ENCODE measurements at places on chromosomes 7 and 10.

DNA sequence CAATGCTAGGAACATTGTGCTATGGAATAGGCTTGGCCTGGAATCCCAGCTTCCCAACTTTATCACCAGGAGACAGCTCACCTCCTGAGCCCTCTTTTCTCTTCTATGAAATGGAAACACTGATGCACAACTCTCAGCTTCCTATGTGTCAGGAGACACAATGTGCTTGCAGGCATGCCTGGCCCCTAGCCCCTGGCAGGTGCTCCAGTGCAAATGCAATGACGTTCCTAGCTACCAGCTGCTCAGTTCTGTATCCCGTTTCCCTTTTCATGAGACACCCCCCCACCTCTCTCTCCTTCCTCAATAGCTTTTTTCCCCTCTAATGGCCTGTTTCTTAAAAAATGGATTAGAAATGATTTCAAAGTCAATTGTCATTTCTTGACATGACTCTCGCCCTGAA is 30.7 kb downstream of the HABP2 start:
- no peak for DNase-seq

- no peak for DNase-seq
Observed at GRCh38 chr10:119531067-119531466, 11.5 kb downstream of the RGS10 start.

GRCh38 chr10:125868372-125868975 is 12.6 kb downstream of the DHX32 start:
- DNase-seq, result no peak

- DNase-seq, result no peak
Observed at GRCh38 chr7:85038466-85038865, 148.4 kb downstream of the SEMA3D start.

DNA sequence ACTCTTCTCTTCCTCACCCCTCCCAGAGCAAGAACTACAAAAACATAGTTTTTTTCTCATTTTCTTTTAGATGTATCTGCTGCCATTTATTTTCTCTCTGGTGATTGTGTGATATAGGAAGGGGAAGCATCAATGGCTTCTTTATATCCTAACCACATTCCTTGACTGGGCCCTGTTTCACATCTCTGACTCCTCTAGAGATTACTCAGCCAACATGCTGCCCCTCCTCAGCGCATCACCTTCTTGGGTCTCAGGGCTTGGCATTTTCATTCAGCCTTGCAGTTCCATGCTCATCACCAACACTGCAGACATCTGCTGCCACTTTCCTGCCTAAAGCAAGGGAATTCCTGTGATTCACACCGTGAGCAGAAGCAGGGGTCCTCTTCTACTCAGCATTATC is 705.5 kb downstream of the AUTS2 start:
- DNase-seq, result no peak

DNA sequence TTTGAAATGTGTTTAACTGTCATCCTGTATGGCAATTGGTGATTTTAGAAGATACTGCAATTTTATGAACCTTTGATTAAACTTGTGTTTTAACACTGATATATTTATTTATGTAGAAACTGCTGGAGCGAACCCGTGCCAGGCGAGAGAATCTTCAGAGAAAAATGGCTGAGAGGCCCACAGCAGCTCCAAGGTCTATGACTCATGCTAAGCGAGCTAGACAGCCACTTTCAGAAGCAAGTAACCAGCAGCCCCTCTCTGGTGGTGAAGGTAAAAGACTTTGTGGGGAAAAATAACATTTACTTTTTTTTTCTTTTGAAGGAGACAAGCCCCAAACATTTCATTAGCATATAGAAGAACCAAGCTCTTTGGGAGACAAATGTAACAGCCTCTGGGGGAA is 6.5 kb downstream of the ANLN start:
- DNase-seq, result no peak

GRCh38 chr10:49567810-49568209 is 28.9 kb upstream of the ERCC6 start:
- DNase-seq, result no peak
